Activated CD4-positive, alpha-beta memory T cell treated with anti-CD3 and anti-CD28 coated beads for 36 hours (primary cell): ENCODE measurements at places on chromosomes 12 and 14. TPM values are rescaled to one million over a fixed set of nuclear protein-coding genes. Genes with fewer than 3 reads are reported as not detected.

- DNase-seq, result no peak
Measured at GRCh38 chr12:57319678-57320469, 68.9 kb upstream of the STAC3 start.

The HOXC12 gene
- not detected for total RNA-seq

DNA sequence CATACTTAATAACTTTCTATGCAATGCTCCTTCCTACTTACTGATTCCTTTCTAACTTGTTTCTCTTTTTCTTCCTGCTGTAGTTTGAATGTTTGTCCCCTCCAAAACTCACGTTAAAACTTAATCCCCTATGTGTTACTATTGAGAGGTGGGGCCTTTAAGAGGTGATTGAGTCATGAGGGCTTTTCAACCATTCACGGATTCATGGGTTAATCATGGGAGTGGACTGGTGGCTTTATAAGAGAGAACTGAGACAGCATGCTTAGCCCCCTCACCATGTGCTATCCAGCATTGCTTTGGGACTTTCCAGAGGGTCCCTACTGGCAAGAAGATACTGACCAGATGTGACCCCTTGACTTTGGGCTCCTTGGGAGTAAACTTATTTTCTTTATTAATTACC, 66.0 kb upstream of the TRIM9 start:
- DNase-seq, result no peak

DNA sequence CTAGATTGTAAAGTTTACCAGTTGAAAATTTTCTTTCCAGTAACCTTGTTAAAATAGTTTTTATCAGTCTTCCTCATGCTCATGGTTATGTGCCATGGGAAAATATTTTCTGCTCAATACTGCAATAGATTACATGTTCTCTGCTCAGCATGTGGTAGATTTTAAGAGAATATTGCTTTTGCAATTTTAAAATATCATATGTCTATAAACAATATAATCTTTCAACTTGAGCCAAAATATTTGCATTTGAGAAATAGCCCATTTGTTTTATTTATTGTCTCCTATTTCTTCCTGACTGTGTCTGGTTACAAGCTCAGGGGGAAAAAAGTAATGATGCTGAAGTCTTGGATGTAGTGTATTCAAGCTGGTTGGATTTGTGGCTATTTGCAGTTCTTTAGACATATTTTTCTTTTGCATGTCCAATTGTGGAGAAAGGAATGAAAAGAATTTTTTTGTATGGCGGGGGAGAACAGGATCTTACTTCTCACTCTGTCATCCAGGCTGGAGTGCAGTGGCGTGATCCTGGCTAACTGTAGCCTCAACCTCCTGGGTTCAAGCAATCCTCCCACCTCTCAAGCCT, 342.6 kb upstream of the NAV3 start:
- DNase-seq, result no peak

The IL22 gene
- total RNA-seq, result 5.4 TPM

The CCDC197 gene
- 0.69 TPM for total RNA-seq

- DNase-seq, result no peak
Measured at GRCh38 chr12:45667761-45668160, 61.7 kb upstream of the ARID2 start.

The KLRC1 gene
- not detected for total RNA-seq

- no peak for DNase-seq
Measured at GRCh38 chr14:61551384-61551783, 143.9 kb upstream of the HIF1A start.

The RDH12 gene
- total RNA-seq, result not detected

The PAPLN gene
- 0.65 TPM for total RNA-seq

The NGB gene
- not detected for total RNA-seq

The NYNRIN gene
- total RNA-seq, result 0.22 TPM

GRCh38 chr12:32922546-32923297, 26.1 kb upstream of the PKP2 start:
- no peak for DNase-seq

DNA sequence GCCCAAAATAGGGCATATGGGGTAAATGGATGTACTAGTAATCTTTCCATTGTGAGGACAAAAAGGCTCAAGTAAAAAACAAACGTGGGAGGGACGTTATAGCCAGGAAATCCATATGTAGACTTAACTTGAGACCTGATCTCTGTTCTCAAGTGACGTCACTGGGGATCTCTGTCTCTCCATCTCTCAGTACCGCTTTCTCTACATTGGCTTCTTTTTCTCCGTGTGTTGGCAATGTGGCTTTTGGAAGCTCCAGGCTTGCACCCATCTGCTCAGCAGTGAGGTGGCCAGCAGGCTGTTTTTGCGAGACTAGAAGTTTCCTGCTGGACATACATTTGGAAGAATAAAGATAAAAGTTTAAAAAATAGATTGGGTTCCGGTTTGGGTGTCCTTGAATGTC, 66.0 kb upstream of the NRXN3 start:
- DNase-seq, result no peak

The KRT75 gene
- not detected for total RNA-seq

DNA sequence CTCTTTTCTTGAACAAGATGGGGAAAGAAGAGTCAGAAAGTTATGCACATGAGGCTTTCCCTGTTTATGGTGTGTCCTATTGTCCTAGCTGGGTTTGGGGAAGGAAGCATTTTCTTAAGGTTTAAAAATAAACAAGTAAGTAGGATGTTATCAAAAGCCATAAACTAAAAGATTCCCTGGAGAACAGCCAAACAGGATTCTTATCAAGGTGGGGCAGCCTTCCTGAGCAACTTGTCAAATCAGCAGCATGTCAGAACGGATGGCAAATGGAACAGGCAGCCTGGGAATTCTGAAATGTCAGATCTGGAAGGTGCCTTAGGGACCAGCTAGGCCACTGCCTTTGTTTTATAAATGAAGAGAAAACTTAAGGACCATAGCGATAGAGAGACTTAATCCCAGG, 152.2 kb upstream of the RGS6 start:
- no peak for DNase-seq

The LBHD2 gene
- not detected for total RNA-seq
